Effector CD8-positive, alpha-beta T cell (primary cell): ENCODE measurements at places on chromosomes 5 and 9.

DNA sequence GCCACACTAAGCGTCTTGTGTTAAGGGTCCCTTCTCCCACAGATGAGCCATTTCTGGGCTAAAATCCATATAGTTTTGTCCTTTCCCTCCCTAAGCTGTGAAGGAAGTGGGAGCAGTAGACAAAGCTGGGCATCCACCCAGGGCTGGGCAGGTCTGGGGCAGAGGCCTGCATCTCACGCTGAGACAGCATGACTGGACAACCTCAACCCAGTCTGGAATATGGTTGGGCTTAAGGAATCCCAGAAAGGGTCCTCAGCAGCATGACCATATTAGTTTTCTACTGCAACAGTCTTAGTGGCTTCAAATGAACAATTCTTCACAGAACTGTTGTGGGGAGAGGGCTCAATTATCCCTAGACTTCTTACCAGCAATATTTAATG lies 173.8 kb downstream of the AUH start:
- DNase-seq, result no peak

GRCh38 chr5:129120158-129120581 lies 25.6 kb downstream of the ISOC1 start:
- DNase-seq, result no peak

DNA sequence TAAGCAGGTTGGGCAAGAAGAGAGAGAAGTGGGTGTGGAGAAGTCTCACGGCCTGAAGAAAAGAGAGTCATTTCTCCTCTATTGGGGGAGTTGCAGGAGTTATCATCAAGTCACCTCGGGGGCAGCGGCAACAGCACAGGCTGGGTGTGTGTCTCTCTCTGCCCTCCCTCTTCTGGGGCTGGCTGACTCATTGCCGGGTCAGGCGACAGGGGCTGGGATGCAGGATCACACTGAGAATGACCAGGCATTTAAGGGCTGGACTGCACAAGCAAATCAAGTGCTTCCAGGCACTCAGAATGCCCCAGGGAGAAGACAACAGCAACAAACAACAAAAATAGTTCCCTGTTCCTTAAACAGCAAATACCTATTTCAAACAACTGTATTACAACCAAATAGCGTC lies 6.3 kb upstream of the EQTN start:
- DNase-seq, result no peak

- DNase-seq, result no peak
These were observed 185.0 kb downstream of the SREK1 start for GRCh38 chr5:66329078-66329477.

GRCh38 chr5:128154943-128155342 lies 71.4 kb downstream of the SLC12A2 start:
- no peak for DNase-seq

DNA sequence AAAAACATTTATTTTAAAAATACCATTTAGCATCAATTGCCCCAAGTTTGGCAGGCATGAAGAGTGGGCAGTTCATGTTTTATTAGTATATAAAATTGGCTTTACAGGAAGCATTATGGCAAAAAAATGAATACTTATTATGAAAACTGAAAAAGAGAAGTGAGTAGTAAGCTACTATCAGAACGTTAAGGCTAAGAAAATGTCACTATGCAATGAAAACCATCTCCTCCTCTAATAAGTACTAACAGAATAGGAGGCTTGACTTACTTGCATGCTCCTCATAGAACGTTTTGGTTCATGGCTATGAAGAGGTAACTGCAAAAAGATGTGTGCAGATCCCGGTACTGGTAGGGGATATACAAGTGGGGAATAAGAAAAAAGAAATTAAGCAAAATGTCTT lies 23.6 kb downstream of the TICAM2 start:
- DNase-seq, result no peak

- DNase-seq, result no peak
These were observed 46.4 kb upstream of the SELENOP start for GRCh38 chr5:42858031-42858643.

DNA sequence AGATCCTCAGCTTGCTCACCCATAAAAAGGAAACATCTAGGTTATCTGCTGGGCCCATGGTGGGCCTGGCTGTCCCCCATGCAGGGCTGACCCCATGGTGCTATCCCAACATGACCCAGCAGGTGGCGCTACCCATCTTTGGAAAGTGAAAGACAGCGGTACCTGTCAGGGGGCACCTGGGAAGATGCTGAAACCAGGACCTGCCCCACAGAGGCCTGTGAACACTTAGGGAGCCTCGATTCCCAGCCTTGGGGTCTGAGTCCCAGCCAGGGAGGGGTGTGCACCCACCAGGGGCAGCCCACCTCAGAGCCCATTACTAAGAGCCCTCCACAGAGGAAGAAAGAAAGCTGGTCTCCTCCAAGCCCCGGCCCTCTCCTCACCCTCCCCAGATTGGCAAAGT lies 46.6 kb upstream of the IPPK start:
- peak; percentile 85 for DNase-seq

- no peak for DNase-seq
These were observed 18.9 kb downstream of the NREP start for GRCh38 chr5:111738118-111738517.

- DNase-seq, result no peak
These were observed 51.4 kb upstream of the RARS1 start for GRCh38 chr5:168434746-168435321.

DNA sequence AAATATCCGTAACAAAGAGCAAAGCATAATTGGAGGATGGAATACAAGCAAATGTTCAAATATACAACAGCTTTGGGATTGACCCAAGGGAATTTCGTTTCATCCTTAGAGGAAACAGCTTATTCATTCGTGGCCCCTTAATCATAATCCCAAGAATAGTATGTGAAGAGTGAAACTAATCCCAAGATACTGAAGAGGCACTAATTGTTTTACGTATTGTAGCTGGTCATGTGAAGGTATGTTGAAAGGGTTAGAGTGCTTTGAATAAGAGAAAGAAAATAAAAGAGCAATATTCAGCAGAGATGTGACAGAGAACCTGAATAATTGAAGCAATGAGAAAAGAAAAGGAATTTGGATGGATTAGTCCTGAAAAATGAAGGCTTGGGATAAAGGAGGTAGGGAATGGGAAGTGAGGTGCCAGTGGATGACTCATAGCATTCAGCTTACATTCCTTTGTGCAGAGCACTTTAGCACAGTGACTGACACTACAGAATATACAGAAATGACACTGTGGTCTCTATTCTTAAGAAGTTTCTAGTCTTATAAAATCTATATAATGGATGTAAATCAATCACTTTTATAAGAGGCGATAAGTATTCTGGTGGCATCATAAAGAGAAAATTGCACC lies 221.9 kb downstream of the TLR4 start:
- no peak for DNase-seq

GRCh38 chr5:66840511-66841013 lies 244.4 kb downstream of the MAST4 start:
- no peak for DNase-seq

DNA sequence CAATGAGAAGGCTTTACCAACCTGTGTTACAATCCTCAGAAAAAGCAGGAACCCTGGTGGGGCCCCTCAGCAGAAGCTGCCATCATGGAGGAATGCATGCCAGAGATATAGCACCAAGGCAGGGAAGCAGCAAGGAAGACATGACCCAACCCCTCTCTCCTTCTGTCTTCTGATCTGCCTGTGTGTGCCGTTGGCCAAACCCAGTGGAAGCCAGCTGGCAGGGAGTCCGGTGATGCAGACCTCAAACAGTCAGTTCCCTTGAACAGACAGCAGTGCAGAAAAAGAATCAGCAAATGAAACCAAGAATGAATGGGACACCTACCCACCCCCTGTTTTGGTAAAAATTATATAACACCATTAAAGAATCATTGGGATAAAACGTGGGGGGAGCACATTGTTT lies 234.2 kb downstream of the ZNF608 start:
- no peak for DNase-seq

GRCh38 chr5:169527863-169528262 lies 55.7 kb upstream of the SPDL1 start:
- DNase-seq, result no peak

DNA sequence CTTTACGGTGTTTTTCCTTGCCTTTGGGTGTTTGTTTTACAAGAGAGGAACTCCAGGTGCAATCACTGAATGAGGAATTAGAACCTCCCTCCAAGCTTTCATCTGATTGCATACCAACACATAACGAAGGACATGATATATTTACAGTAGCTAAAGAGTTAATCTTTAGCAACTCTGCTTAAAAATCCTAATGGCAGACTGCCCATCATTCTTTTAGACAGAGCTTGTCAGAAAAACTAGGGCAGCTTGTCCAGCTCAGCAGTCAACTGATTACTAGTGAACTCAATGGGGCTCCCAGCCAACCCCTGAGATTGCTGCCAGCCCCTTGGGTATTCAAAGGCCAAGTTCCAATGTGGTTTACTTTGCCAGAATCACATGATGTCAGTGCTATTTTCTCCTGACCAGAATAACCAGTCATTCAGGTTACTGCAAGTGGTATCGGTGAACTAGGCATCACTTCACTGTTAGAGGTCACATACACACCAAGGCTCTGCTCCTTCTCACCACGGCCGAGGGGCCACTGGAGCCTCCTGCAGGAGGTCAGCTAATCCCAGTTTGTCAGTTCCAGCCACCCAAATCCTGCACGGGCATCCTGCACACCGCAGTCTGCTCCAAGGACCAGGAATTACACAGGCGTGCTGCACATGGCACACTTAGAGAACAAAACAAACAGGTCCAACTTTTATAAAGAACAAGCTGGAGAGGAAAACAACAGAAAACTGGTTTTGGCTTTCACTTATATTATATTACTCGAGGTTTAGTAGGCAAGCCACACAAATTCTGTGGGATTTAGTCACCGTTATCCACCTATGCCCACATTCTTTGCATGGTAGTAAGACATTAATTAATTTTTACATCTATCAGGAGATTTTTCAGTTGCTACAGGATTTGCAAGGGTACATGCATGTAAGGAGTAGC lies 62.5 kb downstream of the NFIB start:
- DNase-seq, result no peak

DNA sequence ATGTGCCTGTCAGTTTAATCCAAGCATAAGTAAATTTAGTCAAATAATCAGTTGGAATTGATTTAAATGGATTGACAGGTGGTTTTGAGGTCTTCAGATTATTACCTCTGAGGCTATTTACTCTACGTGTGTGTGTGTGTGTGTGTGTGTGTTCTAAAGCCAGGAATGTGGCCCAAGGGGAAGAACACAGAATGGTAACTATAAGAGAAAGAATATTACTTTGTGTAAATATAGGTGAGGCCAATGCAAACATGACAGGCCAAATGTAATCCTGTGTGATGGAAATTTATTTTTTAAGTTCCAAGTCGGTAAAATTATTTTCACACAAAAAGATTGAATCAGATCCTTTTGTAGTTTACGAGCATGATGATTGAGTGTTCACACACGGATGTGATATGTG lies 390.0 kb downstream of the PLK2 start:
- DNase-seq, result no peak

GRCh38 chr5:150154618-150155128 lies 972 bp downstream of the PDGFRB start:
- DNase-seq, result no peak

DNA sequence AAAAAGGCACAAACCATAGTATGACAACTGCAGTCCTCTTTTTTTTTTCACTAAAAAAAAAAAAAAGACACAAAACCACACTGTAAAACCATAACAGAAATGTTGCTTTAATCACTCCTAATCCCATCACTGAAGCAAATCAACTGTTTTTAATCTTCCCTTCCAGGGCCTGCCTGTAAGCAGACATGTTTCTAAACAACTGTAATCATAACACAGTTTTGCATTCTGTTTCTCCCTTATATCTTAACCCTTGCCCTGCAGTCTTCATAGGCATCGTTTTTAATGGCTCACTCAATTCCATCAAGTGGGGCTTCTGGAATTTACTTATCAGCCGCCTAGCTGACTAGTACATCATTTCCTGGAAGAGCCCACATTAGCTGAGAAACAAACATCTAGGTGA lies 111.0 kb upstream of the SLC25A48 start:
- no peak for DNase-seq

DNA sequence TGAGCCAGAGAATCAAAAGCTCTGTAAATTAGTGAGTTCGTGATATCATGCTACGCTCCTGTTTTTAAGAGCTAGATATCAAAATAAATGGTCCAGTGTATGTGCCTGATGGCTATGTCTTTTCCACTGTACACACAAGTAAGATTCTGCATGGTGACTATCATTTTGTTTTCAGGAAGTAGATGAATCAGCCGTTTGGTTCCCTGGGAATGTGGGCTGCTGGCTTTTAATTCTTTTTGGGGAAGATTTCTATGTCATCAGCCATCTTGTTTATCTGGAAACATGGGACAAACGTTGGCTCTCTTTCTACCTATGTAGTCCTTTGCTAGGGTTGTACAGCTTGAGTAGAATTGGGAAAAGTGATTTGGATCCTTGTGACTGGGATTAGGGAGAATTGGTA lies 126.7 kb downstream of the GRIA1 start:
- DNase-seq, result no peak

DNA sequence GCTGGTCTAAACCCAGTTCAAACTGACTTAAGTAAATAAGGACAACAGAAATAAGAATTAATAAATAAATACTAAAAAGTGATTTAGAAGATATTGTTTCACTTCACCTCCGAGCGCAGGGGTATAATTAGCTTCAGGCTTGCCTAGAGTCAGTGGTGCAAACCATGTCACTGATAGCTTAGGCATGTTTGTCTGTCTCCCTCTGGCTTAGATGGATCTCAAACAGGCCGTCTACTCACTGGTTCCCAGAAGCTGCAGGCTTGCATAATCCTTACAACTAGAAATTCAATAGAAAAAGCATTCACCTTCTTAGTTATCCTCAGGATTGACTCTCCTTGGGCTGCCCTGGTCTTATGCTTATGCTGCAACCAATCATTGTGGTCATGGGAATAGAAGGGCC lies 629.8 kb upstream of the WWC1 start:
- no peak for DNase-seq

DNA sequence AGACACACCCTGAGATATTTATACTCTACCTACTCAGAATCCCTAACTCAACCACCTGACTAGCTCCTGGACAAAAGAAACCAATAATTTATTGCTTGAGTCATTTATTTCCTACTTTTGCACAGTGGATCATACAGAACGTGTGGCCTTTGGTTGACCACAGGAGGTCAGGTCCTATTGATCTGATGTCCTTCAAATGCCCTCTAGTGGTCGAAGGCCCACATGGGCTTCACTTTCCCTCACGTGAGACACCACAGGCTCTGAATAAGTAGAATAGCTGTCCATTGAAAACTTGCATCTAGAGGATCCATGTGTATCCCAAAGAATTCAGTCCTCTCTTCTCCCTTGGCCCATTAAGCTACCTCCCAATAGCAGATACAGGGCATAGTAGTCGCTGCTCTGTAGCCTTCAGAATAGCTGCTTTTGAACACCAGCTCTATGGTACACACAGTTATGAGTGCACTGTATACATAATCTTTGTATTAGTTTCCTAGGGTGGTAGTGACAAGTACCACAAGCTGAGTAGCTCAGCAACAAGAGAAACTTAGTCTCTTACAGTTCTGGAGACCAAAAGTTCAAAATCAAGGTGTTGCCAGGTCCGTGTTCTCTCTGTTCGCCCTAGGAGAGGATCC lies 177.6 kb upstream of the SMARCA2 start:
- DNase-seq, result no peak

DNA sequence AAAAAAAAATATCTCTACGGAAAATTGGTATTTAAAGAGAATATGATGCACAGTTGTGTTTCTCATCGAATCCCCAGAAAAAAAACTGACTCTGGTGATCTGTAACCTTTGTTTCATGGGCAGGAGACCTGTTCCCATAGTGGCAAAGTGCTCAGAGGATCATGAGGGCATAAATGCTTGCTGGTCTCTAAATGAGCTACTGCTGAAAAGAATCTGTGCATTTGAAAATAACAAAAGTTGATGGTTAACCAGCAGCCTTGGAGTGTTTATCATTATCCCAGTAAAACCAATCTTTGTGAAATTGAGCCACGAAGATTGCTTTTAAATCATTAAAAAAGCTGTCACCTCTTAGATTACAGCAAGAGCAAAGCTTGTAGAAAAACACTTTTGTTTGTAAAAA lies 775.4 kb downstream of the MTRR start:
- no peak for DNase-seq
